ENCODE measurements at places on chromosomes 16 and 17. TPM values are rescaled to one million over a fixed set of nuclear protein-coding genes. Genes with fewer than 3 reads are reported as not detected.

The SLC38A8 gene
- total RNA-seq, result not detected

The CFAP52 gene
- total RNA-seq, result not detected

The PLA2G10 gene
- not detected for total RNA-seq

The VPS35L gene
- total RNA-seq, result 61.0 TPM

The OR1F1 gene
- total RNA-seq, result not detected

The TMEM170A gene
- total RNA-seq, result 7.6 TPM

The CCL5 gene
- 2.6 TPM for total RNA-seq

The PYDC1 gene
- not detected for total RNA-seq

The CA4 gene
- total RNA-seq, result not detected

The ZNF287 gene
- 4.5 TPM for total RNA-seq

The MMP2 gene
- total RNA-seq, result 145 TPM

The CCDC182 gene
- total RNA-seq, result not detected

DNA sequence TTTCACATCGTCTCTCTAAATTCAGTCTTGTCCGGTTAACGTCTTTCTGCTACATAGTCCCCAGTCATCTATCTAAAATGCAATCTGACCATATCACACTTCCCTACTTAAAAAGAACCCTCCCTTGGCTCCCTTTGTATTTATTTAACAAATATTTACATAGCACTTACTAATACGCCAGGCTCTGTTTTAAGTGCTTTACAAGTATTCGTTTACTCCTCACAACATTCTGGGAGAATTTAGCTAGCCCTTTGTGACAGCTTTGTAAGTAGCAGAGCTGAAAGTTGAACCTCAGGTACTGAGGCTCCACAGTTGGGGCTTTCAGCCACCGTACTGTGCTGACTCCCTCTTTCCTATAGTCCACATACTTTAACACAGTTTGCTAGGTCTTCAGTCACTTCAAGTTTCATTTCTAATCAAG is 9.2 kb downstream of the PAFAH1B1 start:
- H3K36me3 ChIP-seq, result peaks cover 4% of the 10 kb centered on the region
- H3K27me3 ChIP-seq, result no peaks in the 10 kb centered on the region
- H3K4me3 ChIP-seq, result no peak overlapping the region

DNA sequence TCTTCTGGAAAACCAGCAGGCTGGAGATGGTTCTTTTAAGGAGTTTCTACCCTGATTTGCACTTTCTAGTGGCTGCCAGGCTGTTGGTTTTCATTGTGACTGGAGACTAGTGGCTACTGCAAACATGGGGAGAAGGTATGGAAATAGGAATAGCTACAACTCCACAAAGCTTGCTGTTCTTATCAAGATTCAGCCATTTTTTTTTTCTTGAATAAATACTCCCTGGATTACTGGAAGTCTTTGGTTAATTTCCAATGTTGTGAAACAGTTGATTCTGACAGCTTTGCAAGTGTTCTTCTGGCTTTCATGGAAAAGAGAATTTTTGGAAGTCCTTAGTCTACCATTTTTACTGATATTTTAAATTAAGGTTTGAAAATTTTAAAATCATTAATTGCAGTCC is 277.7 kb downstream of the HS3ST3A1 start:
- no peaks in the 10 kb centered on the region for H3K4me1 ChIP-seq
- H3K36me3 ChIP-seq, result no peaks in the 10 kb centered on the region
- H3K27ac ChIP-seq, result no peak overlapping the region

DNA sequence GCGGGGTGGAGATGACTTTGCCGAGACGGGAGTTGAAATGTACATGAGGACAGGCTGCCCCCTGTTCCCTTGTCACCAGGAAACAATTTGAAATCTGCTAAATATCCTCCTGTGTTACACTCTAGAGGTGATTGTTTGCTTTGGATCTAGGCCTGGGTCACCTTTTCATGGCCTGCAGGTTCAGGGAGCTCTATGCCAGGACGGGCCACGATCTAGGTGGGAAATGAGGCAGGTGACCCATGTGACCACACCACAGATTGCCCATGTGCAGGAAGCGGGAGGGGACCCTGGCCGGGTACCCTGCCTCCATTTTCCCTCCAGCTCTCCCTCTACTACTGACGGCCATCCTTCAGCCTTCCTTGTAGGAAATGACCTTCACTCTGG is 43.4 kb downstream of the MEAK7 start:
- peak overlapping the region; percentile 1 for H3K27ac ChIP-seq
- peaks cover 26% of the 10 kb centered on the region for H3K36me3 ChIP-seq
- H3K4me1 ChIP-seq, result peaks cover 7% of the 10 kb centered on the region
- H3K4me3 ChIP-seq, result no peak overlapping the region
- DNase-seq, result peak; percentile 48

GRCh38 chr16:54974367-54974766 is 43.7 kb downstream of the IRX5 start:
- no peaks in the 10 kb centered on the region for H3K4me1 ChIP-seq
- no peak overlapping the region for H3K4me3 ChIP-seq
- DNase-seq, result no peak
- H3K27me3 ChIP-seq, result no peaks in the 10 kb centered on the region
- no peak overlapping the region for H3K27ac ChIP-seq
- H3K36me3 ChIP-seq, result no peaks in the 10 kb centered on the region

GRCh38 chr16:51153577-51154031 is 2.5 kb upstream of the SALL1 start:
- H3K4me1 ChIP-seq, result peaks cover 72% of the 10 kb centered on the region
- H3K36me3 ChIP-seq, result no peaks in the 10 kb centered on the region

- no peak for DNase-seq
- H3K4me3 ChIP-seq, result no peak overlapping the region
- H3K27me3 ChIP-seq, result peaks cover 47% of the 10 kb centered on the region
- no peaks in the 10 kb centered on the region for H3K36me3 ChIP-seq
Measured at GRCh38 chr17:6257336-6257735, 177.6 kb downstream of the AIPL1 start.

DNA sequence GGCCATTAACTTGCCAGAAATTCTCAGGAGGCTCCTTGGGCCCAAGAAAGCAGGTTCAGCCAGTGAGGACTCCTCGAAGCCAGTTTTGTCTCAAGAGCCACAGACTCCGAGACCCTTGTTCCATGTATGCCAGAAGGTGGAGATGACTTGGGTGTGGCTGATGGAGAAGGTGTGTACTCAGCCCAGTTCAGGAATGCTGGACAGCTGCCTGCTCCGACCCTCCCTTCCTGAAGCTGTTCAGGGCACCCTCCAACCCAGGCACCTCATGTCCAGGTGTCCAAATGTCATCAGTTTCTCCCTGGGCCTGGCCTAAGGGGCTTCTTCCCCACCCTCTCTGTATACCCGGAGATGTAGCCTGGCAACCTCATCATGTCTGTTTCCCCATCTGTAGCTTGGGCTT is 40.2 kb downstream of the NOG start:
- no peak overlapping the region for H3K4me3 ChIP-seq
- H3K27me3 ChIP-seq, result no peaks in the 10 kb centered on the region
- H3K36me3 ChIP-seq, result no peaks in the 10 kb centered on the region
- peaks cover 12% of the 10 kb centered on the region for H3K4me1 ChIP-seq
- no peak for DNase-seq
- H3K27ac ChIP-seq, result no peak overlapping the region

DNA sequence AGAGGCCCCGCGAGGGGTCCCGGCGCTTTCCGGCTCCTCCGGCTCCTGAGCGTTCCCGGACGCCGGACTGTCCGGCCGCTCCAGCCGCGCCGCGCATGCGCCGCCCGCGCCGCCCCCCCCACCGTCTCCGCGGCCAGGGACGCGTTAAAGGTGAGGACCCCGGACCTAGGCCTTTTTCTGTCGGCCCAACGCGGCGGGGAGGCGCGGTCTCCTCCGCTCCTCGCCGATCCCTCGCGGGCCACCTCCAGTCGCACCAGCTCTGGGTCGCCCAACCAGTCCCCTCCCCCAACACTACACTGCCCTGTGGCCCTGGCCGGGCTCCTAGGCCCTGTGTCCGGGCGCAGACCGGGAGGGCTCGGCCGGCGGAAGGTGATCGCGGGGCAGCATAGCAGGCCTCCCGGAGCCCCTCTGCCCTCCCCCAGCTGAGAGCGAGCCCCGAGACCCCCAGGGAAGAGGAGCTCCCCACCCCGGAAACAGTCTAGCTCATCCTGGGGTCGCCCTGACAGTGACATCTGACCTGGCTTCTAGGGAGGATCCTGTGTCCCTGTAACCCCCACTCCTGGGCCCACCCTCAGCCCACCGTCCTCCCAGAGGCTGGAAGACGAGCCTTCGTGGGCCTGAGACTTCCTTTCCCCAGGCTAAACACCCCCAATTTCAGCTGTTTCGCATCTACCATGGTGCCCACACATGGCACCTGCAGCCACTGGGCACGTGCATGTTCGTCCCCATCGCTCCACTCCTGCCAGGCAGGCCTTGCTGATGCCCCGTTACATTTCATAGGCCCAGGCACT is 14.7 kb upstream of the BCAR1 start:
- DNase-seq, result peak; percentile 92
- H3K4me1 ChIP-seq, result peaks cover 64% of the 10 kb centered on the region
- H3K4me3 ChIP-seq, result peak overlapping the region; percentile 92
- H3K36me3 ChIP-seq, result no peaks in the 10 kb centered on the region
- H3K27me3 ChIP-seq, result peaks cover 37% of the 10 kb centered on the region

- DNase-seq, result no peak
- no peaks in the 10 kb centered on the region for H3K36me3 ChIP-seq
- no peaks in the 10 kb centered on the region for H3K4me1 ChIP-seq
Measured at GRCh38 chr17:74079537-74080300, 123.8 kb upstream of the RPL38 start.

- no peak overlapping the region for H3K4me3 ChIP-seq
- no peak overlapping the region for H3K27ac ChIP-seq
- no peak for DNase-seq
- H3K4me1 ChIP-seq, result peaks cover 38% of the 10 kb centered on the region
- H3K36me3 ChIP-seq, result peaks cover 5% of the 10 kb centered on the region
Measured at GRCh38 chr17:50953831-50954601, 87.9 kb upstream of the TOB1 start.

DNA sequence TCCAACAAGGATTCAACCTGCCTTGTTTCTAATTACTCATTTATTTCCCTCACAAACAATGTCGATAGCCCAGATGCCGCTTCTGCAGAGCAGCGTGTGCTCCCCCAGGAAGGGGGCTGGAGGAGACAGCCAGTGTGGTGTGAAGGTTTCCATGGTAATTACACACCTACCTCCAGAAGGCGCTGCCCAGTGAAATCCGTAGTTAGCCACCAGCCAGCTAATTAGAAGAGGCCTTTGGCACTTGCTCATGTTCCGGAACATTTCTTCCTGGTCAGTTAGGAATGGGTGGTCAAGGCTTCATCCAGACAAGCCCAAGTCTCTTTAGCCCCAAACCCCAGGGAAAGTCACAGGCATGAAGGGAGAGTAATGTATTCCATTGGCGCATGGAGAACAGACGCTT is 342.5 kb upstream of the C16orf82 start:
- no peak overlapping the region for H3K4me3 ChIP-seq
- no peaks in the 10 kb centered on the region for H3K4me1 ChIP-seq
- no peak overlapping the region for H3K27ac ChIP-seq
- H3K27me3 ChIP-seq, result no peaks in the 10 kb centered on the region

DNA sequence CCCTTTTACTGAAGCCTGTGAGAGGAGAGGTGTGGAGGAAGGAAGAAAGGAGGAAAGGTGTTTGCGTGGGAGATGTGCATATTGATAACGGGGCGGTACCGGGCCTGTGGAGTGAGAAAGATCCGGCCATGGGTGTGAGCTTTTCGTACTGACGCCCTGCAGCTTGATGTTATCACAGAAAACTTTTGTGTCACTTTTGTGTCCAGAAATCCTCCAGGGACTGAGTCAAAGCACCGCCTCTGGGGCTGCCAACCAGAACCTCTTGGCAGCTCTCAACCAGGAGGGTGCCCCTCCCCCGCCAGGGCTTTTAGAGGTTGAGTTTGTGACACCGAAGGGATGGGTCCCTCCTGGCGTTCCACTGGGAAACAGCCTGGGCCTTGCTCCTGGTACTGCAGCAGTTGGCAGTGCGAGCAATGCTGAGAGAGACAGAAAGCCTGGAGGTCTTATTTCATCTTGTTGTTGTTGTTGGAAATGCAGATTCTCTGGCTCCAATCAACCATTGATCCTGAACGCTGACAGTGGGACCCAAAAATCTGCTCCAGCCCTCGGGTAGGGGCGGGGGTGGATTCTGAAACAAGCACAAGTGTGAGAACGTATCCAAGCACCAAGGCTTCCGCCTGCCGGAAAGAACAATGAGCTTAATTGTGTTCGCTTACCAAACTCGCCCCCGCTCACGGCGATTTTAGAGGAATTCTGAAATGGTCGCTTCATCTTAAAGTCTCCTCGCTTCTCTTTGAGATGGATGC is 65.0 kb downstream of the CRISPLD2 start:
- H3K4me1 ChIP-seq, result peaks cover 8% of the 10 kb centered on the region
- peak; percentile 53 for DNase-seq
- H3K36me3 ChIP-seq, result peaks cover 93% of the 10 kb centered on the region
- H3K27me3 ChIP-seq, result no peaks in the 10 kb centered on the region
- peak overlapping the region; percentile 56 for H3K27ac ChIP-seq

All from stomach (tissue), 19 donors.